CD4-positive, alpha-beta T cell treated with Interleukin-15 for 4 hours (primary cell): ENCODE measurements at places on chromosomes 3 and 15.

DNA sequence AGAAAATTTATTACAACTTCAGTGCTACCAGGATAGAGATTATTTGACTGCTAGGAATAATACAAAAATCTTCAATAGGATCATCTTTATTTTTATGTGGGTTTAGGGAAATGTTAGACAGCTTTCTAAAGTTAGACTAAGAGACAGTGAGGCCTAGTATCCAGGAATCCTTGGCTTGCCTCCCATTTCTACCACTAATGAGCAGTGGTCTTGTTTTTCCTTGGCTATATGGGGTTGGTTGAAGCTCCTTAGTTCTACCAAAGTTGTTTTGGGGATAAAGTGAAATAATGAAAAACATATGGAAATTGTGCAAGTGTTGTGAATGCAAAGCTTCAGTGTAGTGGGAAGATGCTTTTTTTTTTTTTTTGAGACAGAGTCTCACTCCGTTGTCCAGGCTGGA, 16.8 kb downstream of the AP4E1 start:
- DNase-seq, result no peak

DNA sequence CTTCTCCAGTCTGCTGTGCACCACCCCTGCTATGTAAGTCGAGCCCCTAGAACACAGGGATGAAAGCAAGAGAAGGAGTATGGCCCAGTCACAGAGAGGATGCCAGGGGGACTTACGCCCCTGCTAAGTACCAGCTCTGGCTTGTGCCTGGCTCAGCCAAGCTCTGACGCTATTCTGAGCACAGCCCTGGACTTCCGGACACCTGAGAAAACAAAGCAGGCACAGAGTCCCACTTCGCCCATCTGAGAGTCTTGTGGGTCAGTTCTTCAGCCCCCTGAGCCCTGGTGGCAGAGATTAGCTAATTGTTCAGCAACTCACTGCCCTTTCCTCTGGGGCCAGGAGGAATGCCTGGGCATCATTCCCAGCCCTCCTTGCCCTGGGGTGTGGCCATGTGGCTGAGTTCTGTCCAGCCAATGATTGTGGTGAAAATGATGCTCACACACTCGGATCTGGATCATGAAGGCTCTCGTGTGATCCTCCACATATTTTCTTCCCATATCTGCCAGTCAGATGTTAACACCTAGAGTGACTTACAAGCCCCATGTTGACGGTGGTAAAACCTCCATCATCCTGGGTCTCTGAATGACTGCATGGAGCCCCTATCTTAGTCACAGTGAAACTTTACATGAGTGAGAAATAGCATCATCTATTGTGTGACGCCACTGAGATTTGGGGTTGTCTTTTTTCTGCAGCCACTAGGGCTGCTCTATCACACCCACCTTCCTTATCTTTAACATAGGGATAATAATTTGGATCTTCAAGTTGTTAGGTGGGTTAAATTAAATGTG, 105.7 kb downstream of the TPRA1 start:
- DNase-seq, result no peak

- DNase-seq, result no peak
Measured at GRCh38 chr3:175940881-175941280, 1081.7 kb downstream of the NAALADL2 start.

- no peak for DNase-seq
Measured at GRCh38 chr3:87196879-87197278, 30.2 kb upstream of the CHMP2B start.

DNA sequence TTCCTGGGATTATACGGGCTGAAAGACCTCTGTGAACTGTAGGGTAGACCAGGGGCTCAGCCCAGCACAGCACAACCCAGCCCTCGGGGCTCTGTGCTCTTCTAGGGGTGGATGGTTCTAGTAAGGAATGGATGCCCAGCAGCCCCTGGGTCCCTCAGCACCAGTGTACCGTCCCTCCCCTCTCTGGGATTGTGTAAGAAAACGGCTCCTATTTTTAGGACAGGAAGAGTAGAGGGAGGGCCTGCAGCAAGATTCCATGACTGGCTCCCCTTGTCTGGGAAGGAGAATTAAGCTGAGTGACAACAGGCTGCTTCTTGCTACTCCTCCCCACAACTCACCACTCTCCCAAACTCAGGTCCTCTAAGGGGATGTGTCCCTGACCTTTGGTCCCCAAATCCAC, 270.8 kb upstream of the TOPAZ1 start:
- DNase-seq, result no peak

GRCh38 chr3:58336135-58336882, 3.6 kb downstream of the PXK start:
- no peak for DNase-seq

DNA sequence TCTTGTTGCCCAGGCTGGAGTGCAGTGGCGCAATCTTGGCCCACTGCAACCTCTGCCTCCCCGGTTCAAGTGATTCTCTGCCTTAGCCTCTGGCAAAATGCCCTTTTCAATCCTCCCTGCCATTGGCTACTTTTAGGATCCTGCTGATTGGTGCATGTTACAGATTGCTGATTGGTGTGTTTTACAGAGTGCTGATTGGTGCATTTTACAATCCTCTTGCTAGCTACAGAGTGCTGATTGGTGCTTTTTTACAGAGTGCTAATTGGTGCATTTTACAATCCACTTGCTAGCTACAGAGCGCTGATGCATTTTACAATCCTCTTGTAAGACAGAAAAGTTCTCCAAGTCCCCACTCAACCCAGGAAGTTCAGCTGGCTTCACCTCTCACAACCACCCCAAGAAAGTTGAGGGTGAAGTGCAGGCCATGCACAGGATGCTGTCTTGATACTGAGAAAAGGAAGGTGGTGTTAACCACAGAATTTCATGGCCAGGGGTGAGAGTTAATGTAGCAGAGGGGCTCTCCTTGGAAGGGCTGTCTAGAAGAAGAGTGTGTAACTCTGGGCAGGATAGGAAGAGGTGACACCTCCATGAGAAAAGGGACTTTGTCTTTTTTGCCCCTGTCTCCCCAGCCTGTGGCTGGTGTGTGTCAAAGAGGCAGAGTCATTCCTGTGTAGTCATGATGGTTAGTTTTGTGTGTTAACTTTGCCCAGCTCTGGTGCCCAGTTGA, 145.9 kb downstream of the APBA2 start:
- peak; percentile 3 for DNase-seq

- DNase-seq, result no peak
Measured at GRCh38 chr15:99753066-99753465, 19.8 kb upstream of the LYSMD4 start.

- peak; percentile 45 for DNase-seq
Measured at GRCh38 chr15:38554354-38554753, 10.3 kb downstream of the RASGRP1 start.

GRCh38 chr15:26888761-26889160, 21.9 kb downstream of the GABRA5 start:
- DNase-seq, result no peak

DNA sequence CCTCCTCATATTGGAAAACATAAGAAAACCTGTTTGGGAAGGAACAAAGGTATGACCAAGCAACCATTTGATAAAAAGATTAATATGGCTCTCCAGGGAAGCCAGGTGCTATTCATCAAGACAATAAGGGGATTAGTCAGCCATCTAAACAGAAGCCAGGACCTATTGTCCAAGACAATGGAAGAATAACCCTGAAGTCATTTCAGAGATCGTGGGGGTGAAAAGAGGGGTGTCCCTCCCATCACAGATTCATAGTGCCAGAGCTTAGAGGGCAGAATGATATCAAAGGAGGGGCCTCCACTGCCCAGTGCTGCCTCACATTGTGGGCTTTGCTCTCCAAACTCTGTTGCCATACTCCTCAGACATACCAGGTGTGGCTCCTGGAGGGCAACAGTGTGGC, 73.5 kb downstream of the DAPK2 start:
- no peak for DNase-seq

DNA sequence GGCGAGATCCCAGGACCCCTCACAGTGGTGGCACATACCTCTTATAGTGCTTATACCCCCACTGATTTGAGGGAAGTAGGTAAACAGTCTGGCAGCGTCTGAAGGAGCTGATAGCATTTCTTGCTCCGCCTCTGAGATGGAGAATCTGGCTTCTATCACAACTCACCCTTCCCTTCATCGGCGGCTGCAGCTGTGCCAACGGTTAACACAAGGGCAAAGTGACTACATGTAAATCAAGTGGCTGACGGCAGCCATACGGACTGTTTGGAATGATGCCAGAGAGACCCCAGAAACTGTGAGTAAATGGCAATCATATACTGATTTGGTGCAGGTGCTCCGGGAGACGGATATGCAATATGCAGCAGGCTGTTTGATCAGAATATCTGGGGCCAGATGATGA, 66.8 kb upstream of the UNC13C start:
- no peak for DNase-seq

DNA sequence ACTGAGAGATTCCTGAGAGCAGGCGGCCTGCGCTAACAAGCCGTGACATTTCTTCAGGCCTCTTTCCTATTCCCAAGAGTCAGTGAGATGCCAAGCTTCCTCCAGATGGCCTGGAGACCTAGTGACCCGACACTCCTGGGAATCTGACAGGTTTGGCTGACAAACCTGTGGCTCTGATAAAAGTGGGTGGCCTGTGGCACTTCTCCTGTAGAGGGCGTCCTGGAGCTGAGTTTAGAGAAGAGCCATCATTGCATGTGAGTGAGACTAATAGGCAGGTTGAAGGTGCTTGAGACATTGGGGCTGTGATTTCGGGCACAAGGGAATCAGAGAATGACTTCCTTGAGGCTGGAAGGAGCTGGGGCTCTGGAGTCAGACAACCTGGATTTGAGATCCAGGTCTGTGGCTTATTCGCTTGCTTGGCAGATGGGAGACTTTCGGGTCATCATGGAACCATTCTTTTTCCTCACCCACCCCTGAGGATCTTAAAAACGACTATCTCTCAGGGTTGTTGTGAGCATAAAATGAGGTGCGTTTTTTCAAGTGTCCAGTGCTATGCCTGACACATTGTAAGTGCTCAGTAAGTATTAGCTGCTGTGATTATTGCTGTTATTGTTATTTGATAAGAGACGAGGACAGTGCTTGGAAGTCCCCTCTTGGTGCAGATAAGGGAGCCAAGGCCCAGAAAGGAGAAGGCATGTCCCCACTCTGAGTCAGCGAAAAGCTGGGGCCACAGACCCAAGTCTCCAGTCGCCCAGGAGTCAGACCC, 77.2 kb downstream of the SCN10A start:
- no peak for DNase-seq

DNA sequence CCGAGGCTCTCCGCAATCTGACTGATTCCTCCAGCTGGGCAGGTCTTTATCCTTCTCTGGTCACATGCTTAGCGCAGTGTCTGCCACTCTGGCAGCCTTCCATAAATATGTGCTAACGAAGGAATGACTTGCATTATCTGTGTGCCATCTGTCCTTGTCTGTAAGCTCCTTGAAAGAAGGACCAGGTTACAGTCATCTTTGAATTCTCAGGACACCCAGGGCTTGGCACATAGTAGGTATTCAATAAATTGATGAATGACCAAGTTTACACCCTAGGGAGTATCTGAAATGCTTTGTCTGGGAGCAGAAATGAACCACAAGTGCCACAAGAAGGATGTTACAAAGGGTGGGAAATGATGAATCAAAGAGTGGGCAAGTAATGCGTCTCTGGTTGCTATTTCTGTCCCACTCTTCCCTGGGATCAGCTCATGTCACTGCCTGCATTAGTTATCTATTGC, 16.5 kb upstream of the FAM3D start:
- DNase-seq, result no peak

GRCh38 chr3:73697020-73697419, 72.3 kb upstream of the PDZRN3 start:
- no peak for DNase-seq

DNA sequence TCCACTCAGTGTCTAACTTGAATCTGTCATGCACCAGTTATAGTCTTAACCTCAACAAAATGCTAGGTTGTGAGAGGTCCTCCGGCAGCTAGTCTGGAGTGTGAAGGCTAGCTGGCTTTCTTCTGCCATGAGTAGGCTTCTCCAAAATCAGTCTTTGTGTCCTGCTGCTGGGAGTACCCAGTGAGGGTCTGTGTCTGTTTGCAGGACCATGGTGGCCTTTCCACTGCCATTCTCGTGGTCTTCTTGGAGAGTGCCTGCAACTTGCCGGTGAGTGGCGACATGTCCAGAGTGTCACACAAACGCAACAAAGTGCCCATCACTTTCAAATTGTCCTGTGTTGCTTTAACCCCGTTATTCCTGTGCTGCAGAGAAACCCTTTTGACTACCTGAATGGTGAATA, 34.0 kb downstream of the ESYT3 start:
- no peak for DNase-seq
